Stimulated activated CD8-positive, alpha-beta memory T cell treated with anti-CD3 and anti-CD28 coated beads, Interleukin-4, amount 100 ng/mL, for 4 hours (primary cell): ENCODE measurements at places on chromosomes 12 and 14.

- DNase-seq: no peak
Observed at GRCh38 chr12:117370588-117370987, 9.2 kb upstream of the NOS1 start.

- DNase-seq: no peak
Observed at GRCh38 chr12:53806721-53807120, 54.9 kb upstream of the CISTR start.

DNA sequence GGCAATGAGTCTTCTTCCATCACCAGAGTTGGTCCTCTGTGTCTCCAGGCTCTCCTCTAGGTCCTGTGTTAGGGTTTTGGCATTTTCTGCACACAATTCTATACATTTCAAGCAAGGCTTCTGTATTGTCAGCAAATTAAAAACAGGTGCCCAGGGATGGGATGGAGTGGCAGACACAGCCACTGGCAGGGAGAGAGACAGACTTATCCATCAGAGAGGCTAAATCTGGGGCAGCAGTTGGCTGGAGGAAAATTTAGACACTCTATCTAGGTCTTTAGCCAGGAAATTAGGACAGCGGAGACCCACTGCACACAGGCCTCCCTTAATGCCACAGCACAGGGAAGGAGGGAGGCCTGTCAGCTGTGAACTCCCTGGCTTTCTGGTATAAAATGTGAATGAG is 20.2 kb downstream of the PLEKHD1 start:
- no peak for DNase-seq

- DNase-seq: no peak
Observed at GRCh38 chr12:58870595-58870994, 49.7 kb downstream of the LRIG3 start.

DNA sequence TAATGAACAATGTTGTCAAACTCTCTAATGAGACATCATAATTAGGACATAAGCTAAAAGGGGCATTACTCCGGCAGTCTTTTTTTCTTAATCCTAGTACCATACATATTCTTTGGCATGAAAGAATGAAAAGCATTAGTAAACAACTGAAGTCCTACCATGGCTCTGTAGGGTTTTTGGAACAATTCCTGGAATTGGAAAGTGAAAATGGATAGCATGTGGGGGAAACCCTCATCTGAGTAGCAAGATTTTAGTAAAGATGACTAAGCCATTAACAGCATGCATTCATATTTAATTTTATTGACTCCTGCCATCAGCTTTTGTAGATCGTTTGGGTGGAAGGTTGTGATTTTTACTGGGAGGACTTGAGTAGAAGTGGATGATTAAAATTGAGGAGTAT is 216.2 kb upstream of the PDZRN4 start:
- DNase-seq: no peak

GRCh38 chr14:100844082-100844408 is 18.1 kb downstream of the MEG3 start:
- DNase-seq: no peak

DNA sequence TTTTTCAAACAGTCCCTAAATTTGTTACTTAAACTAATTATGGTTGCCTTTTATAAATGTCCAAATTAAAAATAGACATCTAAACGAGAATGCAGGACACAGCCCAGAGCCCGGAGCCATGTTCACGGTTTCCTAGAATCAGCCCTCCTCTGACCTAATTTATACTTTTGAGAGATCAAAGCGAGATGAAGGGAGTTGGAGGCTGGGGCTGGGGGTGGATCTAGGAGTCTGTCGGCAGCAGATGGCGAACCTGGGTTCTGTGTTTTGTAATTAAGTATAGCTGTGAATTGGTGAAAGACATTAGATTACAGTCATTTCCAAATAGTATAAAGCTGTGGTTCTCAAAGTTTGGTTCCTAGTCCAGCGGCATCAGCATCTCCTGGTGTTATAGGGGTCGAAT is 210.1 kb downstream of the SLC41A2 start:
- no peak for DNase-seq

GRCh38 chr14:33484264-33484663 is 466.6 kb downstream of the EGLN3 start:
- DNase-seq: no peak

GRCh38 chr14:83041224-83041623 is 1507.6 kb upstream of the SEL1L start:
- DNase-seq: no peak

- no peak for DNase-seq
Observed at GRCh38 chr12:11542599-11542998, 106.9 kb upstream of the ETV6 start.

GRCh38 chr14:47422191-47422590 is 253.2 kb downstream of the MDGA2 start:
- DNase-seq: no peak

DNA sequence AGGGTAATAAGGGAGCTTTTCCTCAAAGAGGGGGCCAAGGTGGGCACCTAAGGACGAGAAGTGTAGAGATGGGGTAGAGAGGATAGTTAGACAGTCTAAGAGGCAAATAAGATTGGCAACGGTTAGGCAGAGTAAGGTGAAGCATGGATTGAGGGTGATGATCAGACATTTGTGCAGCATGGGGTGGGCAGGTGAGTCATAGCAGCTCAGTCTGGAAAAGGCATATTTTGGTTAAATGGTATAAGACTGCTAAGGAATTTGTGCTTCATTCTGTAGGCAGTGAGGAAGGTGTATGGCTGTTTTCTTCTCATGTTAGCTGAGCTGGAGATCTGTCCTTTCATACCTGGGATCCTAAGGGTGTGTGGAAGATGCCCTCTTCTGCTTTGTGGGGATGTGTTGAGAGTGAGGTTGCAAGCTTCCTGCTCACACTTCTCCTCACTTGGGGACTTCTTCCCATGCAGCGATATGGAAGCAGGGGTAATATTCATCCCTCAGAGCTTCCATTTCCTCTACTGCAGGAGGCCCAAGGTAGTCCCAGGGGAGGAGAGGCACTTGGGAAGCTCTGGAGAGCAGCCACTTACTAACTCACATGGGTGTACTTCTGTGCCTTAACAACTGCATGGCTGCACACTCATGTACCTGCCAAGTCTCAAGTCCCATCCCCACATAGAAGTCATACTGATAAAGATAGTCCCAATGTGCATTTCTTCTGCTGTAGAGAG is 28.9 kb downstream of the GSG1 start:
- no peak for DNase-seq

DNA sequence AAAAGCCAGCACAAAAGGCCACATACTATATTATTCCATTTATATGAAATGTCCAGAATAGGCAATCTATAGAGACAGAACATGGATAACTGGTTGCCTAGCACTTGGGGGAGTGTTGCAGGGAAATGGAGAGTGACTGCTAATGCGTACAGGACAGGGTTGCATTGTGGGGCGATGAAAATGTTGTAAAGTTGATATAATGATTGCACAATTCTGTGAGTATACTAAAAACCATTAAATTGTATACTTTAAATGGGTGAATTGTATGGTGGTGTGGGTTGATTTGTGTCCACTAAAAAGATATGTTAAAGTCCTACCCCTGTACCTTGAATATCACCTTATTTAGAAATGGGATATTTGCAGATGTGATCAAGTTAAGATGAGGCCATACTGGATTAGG is 7.0 kb upstream of the CAPRIN2 start:
- no peak for DNase-seq

- no peak for DNase-seq
Observed at GRCh38 chr14:38431156-38431555, 175.3 kb upstream of the CLEC14A start.

- DNase-seq: no peak
Observed at GRCh38 chr12:28543021-28543890, 353.0 kb downstream of the CCDC91 start.

DNA sequence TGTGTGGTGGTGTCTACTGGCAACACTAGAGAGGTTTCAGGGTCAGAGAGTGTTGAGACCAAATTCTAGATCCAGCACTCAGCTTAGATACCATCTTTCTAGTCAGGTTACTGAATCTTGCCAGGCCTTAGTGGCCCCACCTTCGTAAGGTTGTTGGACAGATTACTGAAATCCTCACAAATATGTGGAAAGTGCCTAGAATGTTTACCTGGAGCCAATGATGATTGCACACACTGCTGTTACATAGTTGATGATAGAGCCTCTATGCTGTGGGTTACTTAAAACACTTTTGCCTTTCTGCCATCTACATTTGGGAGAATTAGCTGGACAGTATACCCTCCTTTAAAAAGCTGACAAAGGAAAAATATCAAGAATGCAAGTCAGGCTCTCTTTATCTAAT is 33.2 kb downstream of the SRGAP1 start:
- DNase-seq: no peak

- DNase-seq: no peak
Observed at GRCh38 chr12:116058574-116058973, 218.9 kb downstream of the MED13L start.

- DNase-seq: no peak
Observed at GRCh38 chr14:74784634-74785033, 21.5 kb downstream of the YLPM1 start.

GRCh38 chr12:45257185-45257930 is 41.5 kb downstream of the ANO6 start:
- no peak for DNase-seq

DNA sequence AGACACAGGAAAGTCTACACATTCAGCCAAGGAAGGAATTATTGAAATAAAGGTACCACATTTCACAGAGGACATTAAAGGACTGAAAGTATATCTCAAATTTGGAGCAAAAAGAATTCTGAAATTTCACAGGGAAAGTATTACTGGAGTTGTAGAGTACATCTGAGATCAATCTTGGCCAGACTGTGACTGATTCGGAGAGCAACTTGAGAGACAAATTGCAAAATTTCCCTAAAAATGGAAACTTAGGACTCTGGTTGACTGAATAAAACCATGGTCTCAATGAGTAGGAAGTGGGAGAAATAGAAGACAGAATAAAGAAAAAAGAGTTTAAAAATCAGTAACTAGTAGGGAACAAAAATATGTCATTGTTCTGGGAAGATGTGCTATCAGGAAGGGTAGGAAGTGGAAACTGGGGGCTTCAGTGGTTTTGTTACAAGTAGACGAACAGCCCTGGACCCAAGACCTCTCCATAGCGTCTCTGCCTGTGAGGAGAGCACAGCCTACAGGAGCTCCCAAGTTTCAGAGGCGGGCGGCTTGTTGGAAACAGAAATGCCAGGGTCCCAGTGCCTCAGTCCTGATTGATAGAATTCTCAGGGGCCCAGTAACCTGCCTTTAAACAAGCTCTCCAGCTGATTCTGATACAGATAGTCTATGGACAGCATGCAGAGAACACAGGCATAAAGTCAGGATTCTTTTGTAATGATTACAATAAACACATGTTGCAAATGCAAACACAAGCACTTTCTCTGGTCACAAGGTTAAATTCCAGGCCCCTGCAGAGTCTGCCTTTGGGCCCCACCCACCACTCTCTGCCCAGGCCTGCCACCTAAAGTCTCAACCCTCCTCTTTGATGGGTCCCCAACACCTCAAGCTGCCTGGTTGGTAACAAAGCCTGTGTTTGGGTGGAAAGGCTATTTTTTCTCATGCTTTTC is 63.1 kb downstream of the BBS10 start:
- DNase-seq: no peak

DNA sequence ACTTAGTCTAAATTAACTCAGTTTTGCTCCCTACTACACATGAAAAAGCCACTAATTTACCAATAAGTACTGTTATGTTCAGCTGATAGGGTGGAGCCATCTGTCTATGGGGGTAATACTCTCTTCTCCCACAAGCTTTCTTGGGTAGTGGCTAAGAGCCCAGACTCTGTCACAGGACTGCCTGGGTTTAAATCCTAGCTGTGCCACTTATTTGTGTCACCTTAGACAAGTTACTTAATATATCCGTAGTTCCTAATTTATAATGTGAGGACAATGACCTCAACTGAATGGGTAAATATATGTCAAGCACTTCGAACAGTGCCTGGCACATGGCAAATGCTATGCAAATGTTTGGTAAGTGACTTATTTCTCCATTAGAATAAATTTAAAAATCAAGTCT is 185.6 kb downstream of the DACT1 start:
- no peak for DNase-seq

GRCh38 chr12:113684053-113684907 is 212.6 kb upstream of the LHX5 start:
- DNase-seq: no peak

GRCh38 chr14:76870166-76870565 is 44.0 kb downstream of the LRRC74A start:
- no peak for DNase-seq

GRCh38 chr14:72510566-72510965 is 383.3 kb downstream of the DPF3 start:
- no peak for DNase-seq

DNA sequence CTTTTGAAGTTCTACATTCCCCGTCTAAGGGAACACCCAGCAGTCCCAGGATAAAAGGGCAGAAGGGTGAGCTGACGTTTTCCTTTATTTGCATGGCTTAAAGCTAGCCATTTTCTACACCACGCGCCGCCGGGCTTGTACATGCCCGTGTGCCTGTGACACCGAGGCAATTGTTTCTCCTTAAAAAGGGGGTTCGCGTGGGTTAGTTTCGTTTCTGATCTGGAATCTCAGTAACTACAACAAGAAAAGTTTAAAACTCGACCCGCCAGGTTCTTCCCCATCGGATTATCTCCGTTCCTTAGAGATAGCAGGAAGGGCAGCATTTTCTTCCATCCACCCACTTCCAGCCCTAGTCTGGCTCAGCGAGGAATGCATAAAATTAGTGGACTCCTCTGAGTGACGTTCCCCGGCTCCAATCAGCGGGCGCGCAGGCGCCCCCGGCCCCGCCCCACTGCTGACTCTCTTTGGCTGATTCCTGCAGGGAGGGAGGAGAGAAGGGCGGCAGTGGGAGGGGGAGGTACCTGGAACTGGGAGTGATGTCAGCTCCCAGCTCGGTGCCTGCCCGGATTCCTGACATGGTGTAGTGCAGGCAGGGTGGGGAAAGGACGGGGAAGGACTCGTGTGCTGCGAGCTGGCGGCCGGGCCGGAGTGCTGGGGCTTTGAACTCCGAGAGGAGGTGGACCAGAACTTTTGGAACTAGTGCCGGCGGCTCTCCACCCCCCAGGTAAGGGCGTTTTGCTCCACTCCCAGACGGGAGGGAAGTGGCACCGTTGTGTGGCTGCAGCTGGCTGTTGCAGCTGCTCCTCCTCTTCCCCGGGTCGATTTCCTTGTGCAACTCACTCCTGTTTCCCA is at the start of gene PPFIBP1:
PPFIBP1 (plus strand) TSS at position 565 of the 852 bp plus-strand sequence. CDS start 109,191 bp downstream, outside the sequence.
- DNase-seq: peak; percentile 96

DNA sequence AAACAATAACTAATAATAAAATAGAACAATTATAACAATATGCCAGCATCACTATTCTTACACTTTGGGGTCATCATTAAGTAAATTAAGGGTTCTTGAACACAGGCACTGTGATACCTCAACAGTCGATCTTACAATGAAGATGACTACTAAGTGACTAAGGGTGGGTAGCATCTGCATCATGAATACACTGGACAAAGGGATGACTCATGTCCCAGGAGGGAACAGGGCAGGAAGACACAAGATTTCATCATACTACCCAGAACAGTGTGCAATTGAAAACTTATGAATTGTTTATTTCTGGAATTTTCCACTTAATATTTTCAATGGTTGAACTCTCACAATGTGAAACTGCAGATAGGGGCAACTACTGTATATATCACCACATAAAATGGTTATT is 19.7 kb downstream of the TSPAN19 start:
- DNase-seq: no peak

DNA sequence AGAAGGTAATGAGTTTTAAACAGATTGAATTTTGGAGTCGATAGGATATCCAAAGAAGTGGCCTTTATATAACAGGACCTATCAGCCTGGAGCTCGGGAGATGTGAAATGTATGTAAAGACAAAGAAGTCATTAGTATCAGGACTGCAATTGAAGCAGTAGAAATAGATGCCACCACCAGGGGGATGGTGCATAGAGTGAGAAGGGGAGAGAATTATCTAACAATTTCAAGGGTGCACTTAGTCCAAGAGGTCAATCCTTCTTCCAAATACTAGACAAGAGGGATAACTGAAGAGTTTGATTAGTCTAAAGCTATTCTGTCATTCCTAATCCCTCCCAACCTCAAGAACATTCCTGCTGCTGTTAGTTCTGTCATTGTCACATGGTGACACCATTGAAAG is 127.8 kb downstream of the CFAP54 start:
- no peak for DNase-seq
